ENCODE measurements at places on chromosomes 12 and 14.
A peak's percentile ranks its signal among the peaks of the same experiment; 100 is the strongest.

- no peak for DNase-seq
Measured at GRCh38 chr14:23729720-23730387, 93.7 kb downstream of the DHRS2 start.

DNA sequence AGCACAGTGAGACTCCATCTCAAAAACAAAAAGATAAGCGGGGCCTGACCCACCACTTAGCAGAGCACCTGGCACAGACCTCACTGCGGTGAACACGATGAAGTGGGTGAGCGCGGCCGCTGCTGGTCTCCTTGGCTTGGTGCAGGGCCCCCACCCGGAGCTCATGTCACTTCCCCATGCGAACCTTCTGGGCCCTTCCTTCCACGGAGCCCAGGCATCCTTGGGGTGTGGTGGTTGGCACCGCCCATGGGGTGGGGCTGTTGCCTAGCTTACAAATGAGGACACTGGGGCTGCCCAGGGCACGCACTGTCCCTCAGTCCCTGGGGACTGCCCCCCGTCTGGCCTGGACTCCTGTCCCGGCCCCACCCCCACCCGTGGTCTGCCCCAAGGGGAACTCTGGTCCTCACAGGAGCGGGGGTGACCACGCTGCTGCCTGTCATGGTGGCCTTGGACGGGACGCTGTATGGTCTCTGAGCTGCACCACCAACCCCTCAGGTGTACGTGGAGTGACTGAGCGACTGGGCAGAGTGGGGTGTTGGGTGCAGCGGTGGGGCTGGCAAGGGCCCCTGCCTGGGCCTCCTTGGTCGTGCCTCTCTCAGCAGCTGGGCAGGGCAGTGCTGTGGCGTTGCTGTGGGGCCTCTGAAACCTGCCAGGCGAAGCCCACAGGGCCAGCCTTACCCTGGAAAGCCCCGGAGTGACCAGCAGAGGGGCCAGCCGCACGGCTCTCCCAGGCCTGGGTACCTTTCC is 15.3 kb downstream of the FBRSL1 start:
- no peak for DNase-seq

- no peak for DNase-seq
Measured at GRCh38 chr12:9706086-9706685, 26.7 kb downstream of the CLECL1 start.

- DNase-seq = no peak
Measured at GRCh38 chr14:26599291-26599690, 1.5 kb upstream of the NOVA1 start.

DNA sequence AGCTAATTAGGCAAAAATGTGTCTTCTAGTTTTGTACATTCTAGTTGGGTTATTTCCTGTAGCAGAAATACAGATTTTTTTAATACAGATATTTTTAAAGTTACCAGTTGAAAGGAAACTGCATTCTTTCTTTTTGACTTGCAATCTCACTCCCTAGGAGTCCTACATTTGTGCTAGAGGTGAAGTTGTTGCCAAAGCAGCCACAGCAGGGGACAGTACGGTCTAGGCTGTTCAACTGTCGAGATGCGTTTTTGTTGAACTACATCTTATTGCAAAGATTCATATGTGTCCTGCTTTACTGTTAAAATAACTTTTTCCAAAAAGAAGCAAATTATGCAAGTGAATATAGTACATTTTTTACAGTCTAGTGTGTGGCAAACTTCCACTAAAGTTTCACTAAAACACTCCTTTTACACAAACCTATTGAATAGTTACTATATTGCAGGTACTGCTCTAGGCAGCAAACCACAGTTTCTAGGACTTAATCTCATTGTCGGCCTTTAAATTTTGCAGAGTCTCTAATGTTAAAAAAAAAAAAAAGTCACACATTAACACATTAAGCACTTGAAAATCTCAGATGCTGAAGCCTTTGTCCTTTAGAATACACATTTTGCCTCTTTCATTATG is 30.2 kb upstream of the SRGAP1 start:
- peak; percentile 5 for DNase-seq

- no peak for DNase-seq
Measured at GRCh38 chr12:109640961-109641360, 67.4 kb downstream of the MVK start.

All from CD4-positive, alpha-beta T cell (primary cell).